ENCODE measurements at places on chromosomes 3 and 15.

GRCh38 chr3:14874784-14875183 lies 56.0 kb downstream of the FGD5 start:
- no peak for DNase-seq

DNA sequence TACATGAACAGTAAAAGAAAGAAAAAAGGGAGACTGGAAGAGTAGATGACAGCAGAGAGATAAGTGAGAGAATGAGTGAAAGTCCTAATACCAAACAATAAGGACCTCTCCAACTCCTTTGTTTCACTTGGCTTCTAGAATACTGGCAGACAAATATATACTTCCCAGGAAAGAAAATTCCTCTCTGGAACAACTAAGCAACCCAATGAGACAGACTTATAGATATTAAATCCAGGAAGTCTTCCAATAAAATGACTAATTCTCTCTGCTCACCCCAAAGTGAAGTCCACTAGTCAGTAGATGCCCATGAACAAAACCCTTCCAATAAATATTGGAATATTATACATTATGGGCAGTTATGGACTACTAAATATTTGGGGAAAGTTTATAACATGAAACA lies 114.2 kb downstream of the NEDD4 start:
- no peak for DNase-seq

GRCh38 chr3:155738580-155739076 lies 6.2 kb downstream of the PLCH1 start:
- DNase-seq, result no peak

DNA sequence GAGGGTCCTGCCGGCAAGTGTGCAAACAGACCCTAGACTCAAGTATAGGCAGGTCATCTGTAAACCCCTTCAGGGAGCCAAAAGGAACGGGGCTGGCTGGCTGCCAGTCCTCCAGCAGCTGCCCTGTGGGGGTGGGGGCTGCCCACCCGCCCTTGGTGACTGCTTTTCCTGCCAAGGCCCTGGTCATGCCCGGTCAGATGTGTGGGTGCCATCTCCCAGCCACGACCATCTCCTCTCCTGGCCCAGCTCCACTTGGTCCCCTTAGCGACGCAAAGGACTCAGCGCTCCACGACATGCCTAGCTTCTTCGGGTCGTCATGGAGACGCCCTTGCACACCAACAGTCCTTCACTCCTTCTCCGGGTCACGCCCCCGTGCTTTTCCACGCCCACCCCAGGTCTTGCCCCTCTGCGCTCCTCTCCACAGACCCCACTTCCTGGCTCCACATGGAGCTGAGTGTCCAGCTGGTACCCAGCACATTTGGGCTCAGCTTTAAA lies 2.4 kb downstream of the MUC4 start:
- DNase-seq, result no peak

Data from esophagus squamous epithelium (tissue), 5 donors.